CD4-positive, alpha-beta T cell treated with Interleukin-21 for 1 hour (primary cell): ENCODE measurements at places on chromosomes 4 and X.
A peak's percentile ranks its signal among the peaks of the same experiment; 100 is the strongest.

- DNase-seq: no peak
Observed at GRCh38 chr4:101289306-101289705, 58.0 kb downstream of the PPP3CA start.

- DNase-seq: no peak
Observed at GRCh38 chrX:68299898-68300297, 133.4 kb downstream of the OPHN1 start.

- no peak for DNase-seq
Observed at GRCh38 chr4:107317611-107318010, 281.5 kb upstream of the DKK2 start.

- no peak for DNase-seq
Observed at GRCh38 chrX:73668779-73669178, 105.8 kb downstream of the CHIC1 start.

DNA sequence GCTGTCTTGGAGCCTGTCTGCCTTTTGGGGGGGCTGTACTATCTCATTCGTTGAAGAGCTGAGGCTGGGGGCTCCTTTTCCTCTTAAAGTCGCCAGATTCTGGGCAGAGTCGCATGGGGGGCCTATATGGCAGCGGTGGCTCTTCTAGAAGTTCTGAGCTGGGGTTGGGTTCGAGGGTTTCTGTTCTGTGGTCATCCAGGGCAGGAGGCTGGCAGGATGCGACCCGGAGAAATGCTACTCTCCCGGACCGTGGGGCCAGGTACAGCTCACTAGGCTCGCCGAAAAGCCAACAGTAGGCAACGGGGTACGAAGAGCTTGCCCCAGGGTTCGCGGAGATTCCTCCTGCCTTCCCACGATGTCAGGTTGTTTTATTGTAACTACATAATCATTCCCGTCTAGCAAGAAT, 1.9 kb upstream of the CITED1 start:
- no peak for DNase-seq

- no peak for DNase-seq
Observed at GRCh38 chrX:67555578-67556203, 11.9 kb downstream of the AR start.

DNA sequence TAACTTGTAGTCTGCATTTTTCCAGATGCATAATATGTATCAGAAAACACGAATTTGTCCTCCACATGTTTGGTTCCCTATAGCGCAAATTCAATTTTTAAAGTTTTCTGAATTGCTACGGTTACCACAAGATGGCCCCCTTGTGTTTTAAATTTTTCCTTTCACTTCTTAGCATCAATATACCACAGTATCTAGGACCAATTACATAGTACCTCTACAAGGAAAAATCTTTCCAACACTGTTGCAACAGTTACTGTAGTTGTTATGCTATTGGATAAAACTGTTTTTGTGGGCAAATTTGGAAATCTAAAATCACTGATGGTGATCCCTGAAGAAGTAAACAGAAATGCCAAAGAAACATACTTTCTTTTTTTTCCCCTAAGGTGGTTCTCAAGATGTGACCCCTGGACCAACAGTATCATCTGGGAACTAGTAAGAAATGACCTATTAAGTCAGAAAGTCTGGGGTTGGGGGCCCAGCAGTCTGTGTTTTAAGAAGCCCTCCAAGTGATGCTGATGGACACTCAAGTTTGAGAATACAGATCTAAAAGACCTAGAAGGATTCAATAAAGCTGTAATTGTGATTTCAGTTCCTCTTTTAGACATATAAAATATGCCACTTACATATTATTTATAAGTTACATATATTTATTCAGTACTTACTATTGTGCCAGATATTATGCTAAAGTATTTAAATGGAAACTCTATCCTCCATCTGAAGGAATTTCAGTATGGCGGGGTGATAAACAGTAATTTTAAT, 3.1 kb downstream of the ZGRF1 start:
- DNase-seq: peak; percentile 40

GRCh38 chrX:133434197-133434820, 19.0 kb upstream of the GPC4 start:
- no peak for DNase-seq
